ENCODE measurements at places on chromosomes 4 and X.
A peak's percentile ranks its signal among the peaks of the same experiment; 100 is the strongest.

- peak; percentile 86 for DNase-seq
These were observed 482 bp upstream of the CDS1 start for GRCh38 chr4:84582302-84582987.

GRCh38 chr4:96543346-96543745 lies 703.5 kb downstream of the PDHA2 start:
- no peak for DNase-seq

- DNase-seq, result peak; percentile 13
These were observed 951 bp downstream of the SH3BP2 start for GRCh38 chr4:2793586-2794485.

DNA sequence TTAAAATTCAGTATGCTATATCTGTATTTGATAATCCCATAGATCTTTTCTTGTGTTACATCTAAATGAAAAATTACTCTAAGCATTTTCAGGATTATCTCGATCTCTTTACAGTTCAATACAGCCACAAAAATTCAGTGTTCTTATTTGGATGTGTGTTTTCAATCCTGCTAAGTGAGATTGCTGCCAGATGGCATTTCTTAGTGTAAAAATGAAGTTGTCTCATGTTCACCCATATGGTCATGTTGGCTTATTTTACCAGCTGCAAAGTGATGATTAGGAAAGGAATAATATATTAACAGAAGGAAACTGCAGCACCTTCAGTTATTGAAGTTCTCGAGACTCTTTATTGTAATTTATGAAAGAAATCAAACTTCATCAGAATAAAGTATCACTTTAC lies 12.1 kb upstream of the FAM47A start:
- DNase-seq, result no peak

Data from BE2C (cell line).